Stimulated activated CD4-positive, alpha-beta T cell treated with anti-CD3 and anti-CD28 coated beads, Interleukin-1b, Interleukin-23, amount 100 ng/mL, for 24 hours (primary cell): ENCODE measurements at places on chromosomes 1 and 21.

DNA sequence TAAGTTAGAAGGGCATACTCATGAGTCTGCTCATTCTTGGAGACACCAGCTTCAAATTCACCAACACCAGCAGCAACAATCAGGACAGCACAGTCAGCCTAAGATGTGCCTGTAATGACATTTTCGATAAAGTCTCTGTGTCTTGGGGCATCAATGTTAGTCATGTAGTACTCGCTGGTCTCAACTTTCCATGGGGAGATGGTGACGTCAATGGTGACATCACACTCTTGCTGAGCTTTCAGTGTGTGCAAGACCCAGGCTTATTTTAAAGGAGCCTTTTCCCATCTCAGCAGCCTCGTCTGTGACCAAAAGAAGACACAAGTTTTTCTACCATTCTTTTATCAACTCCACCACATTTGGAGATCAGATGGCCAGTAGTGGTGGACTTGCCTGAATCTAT, 75.5 kb downstream of the SERINC2 start:
- DNase-seq: no peak

DNA sequence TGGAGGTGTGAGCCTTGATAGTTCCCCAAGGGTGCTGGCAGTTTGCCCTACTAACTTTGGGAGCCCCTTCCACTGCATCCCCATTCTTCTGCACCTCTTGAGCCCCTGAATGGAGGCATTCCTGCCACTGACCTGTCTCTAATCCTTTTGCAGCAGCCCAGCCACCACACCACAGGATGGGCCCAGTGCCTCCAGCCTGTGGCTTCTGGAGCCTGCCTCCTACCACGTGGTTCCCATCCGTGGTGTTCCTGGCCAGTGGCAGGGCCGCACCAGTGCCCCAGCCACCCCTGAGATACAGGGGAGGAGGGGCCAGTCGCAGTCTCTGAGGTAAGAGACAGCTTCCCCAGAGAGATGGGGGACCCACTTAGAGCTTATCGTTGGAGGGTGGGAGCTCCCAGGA, 14.4 kb downstream of the INAVA start:
- no peak for DNase-seq

DNA sequence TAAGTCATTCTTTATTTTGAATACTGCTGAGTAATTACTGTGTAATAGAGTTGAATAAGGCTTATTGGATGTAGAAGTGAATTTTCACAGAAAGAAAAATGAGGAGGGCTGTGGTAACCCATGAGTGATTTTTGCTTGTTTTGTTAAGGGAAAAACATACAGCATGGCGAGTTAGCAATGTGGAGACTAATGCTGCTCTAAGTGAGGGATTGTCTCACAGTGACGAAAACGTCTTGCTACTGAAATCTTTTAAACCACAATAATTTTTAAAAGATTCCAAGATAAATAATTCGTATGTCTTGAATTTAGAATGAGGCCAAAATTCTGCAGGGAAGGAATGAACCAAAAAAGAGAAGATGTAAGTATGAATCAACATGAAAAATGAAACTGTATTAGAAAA, 16.2 kb upstream of the PLA2G4A start:
- DNase-seq: no peak

- DNase-seq: peak; percentile 76
Measured at GRCh38 chr1:160193091-160193819, 2.9 kb downstream of the CASQ1 start.

DNA sequence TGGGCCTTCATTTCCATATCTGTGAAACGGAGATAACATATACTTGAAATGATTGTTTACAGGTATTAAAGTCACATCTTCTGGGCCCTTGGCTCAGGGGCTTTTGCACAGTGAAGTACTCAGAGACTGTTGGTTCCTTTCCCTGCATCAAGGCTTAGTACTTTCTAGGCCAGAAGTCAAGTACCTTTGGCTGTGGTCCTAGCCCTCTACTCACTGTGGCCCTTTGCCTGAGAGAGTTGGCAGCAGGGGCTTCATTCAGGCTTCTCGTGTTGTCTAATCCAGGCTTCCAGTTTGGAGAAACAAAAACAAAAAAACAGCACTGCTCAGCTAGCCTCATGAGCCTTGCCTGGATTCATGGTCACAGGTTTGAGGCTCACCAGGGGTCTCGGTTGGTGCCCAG, 8.1 kb upstream of the DPH2 start:
- no peak for DNase-seq
